ENCODE measurements at places on chromosomes 13 and 19.

- no peak for DNase-seq
These were observed 266.3 kb downstream of the KLF5 start for GRCh38 chr13:73324842-73325722.

DNA sequence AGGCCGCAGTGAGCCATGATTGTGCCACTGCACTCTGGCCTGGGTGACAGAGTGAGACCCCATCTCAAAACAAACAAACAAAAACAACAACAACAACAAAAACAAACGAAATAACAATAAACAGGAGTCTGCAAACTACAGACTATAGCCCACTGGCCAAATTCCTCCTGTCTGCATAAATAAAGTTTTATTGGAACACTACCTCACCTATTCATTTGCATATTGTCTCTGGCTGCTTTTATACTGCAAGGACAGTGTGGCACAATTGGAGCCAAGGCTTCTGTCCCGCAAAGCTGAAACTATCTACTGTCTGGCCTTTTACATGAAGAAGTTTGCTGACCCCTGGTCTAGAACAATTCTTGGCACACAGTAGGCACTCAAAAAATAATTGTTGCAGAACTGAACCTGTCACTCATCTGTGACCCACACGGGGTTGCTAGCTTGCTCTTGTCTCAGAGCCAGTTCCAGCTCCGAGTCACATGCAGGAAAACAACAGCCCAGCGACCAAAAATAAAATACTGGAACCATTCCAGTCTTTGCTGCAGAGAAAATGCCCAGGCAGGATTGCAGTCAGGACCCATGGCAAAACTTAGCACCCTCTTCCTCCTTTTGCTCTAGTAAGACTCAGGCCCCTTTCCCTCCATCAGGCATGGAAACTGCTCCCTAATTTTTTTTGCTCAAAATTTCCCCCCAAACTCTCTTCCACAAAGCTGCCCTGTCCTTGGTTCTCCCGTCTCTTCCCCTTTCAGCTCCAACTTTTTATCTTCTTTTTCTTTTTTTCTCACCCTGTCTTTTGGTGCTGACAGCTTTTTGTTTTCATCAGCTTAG, 4.8 kb upstream of the MYH14 start:
- DNase-seq = no peak

DNA sequence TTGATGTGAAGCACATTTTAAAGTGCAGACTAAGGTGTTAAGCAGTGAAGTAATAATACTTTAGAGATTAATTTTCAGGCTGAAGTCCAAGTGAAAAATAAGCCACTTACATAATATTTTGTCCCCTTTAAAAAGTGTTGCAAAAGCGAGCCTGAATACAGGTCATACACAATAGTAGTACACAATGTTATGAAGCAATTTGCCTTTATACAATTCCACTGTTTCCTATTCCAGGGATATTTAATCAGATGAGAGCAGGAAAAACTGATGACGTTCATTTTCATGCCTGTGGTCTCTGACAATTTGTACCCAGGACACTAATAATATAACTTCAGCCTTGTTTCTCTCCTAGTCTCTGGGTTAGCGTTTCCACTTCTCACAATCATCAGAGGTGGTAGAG, 916.7 kb downstream of the PCDH9 start:
- DNase-seq = peak; percentile 7

- no peak for DNase-seq
These were observed 3.8 kb upstream of the ACTL9 start for GRCh38 chr19:8702350-8702749.

- DNase-seq = no peak
These were observed 23.6 kb upstream of the CCDC124 start for GRCh38 chr19:17909003-17909732.

GRCh38 chr13:49840266-49840665, 47.8 kb upstream of the KPNA3 start:
- peak; percentile 28 for DNase-seq

GRCh38 chr19:42596391-42597072, 1.8 kb upstream of the CEACAM8 start:
- DNase-seq = peak; percentile 29

- peak; percentile 19 for DNase-seq
These were observed at the start of gene MYH14 for GRCh38 chr19:50203281-50204080. Gene MYH14 (plus strand): TSS chr19:50203622. CDS start chr19:50210366, 6,744 bp downstream.

DNA sequence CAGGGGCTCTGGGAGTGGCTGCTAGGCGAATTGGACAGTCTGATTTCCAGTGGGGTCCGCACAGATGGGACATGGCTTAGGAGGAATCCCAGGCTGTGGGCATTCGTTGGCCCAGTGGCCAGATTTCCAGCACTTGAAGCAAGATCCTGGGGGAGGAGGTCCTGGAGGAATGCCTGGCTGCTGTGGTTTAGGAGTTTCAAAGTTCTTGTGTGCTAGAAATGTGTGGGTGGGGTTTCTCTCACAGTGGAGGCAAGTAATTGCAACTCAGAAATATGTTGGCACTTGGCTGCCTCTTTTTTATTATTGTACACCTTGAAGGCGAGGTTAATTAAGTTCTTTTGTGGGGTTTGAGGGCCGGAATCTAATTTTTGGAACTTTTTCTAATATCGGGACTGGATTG, 17.1 kb downstream of the IGFL3 start:
- peak; percentile 20 for DNase-seq

GRCh38 chr19:35899547-35900214, 659 bp downstream of the NFKBID start:
- peak; percentile 95 for DNase-seq

DNA sequence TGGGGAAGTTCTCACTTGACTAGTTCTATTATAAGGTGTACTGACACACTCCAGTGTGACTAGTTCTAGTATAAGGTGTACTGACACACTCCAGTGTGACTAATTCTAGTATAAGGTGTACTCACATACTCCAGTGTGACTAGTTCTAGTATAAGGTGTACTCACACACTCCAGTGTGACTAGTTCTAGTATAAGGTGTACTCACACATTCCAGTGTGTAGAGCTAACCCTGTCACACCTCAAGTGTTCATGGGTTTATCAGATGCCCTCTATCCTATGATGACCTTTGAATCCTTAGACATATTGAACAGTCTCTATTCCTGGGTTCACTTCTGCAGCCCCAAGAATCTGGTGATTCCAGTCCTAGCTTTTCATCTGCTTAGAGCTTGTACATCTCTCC, 54.6 kb upstream of the MYO16 start:
- no peak for DNase-seq

GRCh38 chr13:51559946-51560735, 24.1 kb upstream of the WDFY2 start:
- DNase-seq = no peak
